Hematopoietic multipotent progenitor cell treated with erythropoietin and hydrocortisone succinate and interleukin-3 and kit ligand, for 8 days (in vitro differentiated cells): ENCODE measurements at places on chromosomes 4 and X.
A peak's percentile ranks its signal among the peaks of the same experiment; 100 is the strongest.

DNA sequence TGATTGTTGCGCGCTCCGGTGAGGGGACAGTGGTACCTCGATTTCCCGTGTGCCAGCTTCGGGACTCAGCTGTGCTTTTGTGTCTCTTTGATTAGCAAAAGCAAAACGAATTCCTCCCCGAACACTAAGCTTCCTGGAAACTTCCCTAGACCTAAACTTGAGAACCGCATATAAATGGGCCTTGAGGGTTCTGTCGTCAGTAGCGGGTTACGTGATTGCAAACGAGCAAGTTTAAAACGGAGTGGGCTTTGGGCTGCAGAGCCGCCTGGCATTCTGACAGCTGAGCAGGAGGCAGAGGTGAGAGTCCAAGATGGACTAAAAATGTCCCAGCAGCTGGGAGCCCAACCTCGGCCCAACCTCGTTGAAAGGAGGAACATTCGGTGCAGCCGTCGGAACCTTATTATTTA lies 1.2 kb upstream of the TAPT1 start:
- peak; percentile 43 for DNase-seq

- no peak for DNase-seq
Observed at GRCh38 chr4:2482693-2483092, 13.8 kb downstream of the RNF4 start.

- peak; percentile 8 for DNase-seq
Observed at GRCh38 chrX:38260231-38260630, 39.6 kb upstream of the SRPX start.

DNA sequence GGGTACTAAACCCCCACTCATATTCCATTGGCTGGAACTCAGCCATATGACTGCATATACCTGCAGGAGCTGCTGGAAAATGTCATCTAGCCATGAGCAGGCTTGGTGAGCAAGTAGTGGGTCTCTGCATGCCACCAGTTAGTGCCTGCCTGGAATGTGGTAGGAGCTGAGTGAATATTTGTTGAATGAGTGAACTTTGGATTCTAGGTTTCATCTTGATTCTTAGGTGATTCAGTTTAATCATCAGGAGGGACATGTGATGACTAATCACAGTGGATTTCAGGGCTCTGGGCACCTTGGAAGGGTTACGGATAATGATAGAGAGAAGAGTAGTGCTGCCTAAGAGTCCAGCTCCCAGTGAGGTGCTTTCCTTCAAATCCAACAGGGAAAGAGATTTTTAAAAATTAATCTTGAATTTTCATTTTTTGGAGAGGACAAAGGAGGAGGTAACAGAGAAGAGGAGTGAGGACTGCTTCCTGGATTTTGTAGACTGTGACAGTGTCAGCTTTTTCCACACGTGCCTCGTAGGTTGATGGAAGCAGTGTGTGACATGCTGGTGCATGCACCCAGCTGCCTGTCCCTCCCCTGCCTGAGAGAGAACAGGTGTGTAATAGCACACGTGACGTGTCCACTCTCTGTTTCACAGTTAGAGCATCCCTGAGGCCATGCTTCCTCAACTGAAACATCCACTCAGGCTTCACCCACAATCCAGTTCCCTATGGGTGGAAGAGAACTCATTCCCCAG lies 30.4 kb downstream of the NHS start:
- no peak for DNase-seq

- DNase-seq, result no peak
Observed at GRCh38 chrX:108642273-108642628, 94.1 kb downstream of the IRS4 start.
